ENCODE measurements at places on chromosomes 3 and 15.
A peak's percentile ranks its signal among the peaks of the same experiment; 100 is the strongest.

- no peak for DNase-seq
Measured at GRCh38 chr15:66908744-66909095, 156.7 kb upstream of the SMAD3 start.

DNA sequence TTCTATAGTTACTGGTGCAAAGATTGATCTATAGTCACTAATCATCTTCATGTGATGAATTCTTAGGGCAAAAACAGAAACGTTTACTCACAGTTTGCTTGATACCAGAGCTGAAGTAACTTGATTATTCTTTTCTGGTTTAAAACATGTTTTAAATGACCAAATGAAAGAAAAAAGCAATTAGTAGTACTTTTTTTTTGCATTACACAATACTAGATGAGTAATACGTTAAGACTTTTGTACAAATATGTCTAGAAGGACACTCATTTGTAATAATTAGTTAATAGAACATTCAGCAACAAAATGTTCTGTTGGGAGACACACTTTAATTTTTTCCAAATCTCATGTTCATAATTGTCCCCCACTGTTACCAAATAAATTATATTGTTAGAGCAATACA lies 523.2 kb downstream of the SOX2 start:
- no peak for DNase-seq

- DNase-seq, result no peak
Measured at GRCh38 chr3:128402319-128402718, 64.4 kb downstream of the DNAJB8 start.

DNA sequence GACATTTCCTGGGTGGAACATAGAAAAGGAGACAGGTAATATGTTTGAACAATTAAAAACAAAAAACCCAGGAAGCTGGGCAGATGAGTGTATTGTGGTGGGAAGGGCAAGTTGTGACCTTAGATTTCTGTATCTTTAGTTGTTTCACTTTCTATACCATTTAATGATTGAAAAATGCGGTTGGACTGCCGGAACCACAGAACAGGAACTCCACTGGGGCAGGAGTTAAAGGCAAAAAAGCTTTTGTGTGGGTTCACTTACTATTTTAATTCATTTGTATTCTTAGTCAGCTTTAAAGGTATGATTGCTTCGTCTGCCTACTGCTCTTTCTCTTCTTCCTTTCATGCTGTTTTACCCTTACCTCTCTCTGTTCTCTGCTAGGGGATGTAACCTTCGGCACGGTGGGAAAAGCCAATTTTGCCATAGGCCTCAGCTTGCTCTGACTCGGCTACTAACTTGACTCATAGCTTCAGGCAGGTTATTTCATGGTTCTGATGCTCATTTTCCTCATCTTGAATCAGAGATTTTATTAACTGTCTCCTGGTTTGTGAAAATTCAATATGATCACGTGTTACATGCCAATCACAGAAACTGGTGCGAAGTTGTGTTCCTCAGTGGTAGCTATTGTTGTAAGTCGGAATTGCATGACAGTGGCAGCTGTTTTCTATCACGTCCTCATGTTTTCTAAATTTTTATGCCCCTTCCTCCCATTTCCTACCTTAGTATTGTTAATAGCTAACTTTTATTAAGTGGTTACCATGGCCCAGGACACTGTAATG lies 1.6 kb upstream of the MCTP2 start:
- DNase-seq, result peak; percentile 52

DNA sequence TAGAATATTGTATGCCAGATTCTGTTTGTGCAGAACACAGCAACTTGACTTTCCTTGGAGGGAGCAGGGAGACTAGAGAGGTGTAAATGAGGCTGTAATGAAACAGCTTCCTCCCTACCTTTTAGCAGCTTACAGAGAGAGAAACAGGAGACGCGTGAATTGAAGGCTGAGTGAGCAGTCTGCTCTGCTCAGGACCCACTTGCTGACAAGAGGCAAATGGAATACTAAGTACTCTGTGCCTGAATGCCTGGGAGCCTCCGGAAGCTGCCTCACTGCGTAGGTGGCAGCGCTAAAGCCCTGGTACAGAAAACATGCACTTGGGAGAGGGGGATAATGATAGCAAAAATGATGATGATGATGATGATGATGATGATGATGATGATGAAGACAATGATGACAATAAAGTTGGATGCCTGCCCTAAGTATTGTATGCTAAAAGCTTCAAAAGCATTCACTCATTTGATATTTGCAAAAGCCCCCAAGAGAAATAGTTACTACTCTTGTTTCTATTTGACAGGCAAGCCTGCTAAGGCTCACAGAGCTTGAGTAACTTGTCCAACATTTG lies 548.9 kb downstream of the NTRK3 start:
- no peak for DNase-seq

- DNase-seq, result no peak
Measured at GRCh38 chr3:22994781-22995180, 208.3 kb upstream of the UBE2E2 start.

DNA sequence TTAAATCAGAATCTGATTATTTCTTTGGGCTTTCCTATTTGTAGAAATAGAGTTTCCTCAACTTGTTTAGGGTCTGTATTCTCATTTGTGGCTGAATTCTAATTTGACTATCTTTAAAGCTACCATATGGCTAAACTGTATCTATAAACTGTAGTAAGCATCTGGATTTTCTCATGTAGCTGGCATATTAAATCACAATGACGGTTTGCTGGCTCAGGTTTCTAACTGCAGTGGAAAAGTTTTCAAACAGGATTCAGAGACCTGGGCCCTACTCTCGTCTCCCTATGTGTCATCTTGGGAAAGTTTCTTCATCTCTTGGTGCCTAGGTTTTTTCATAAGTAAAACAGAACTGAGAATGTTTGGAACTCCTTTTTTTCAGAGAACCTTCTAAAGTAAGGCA lies 68.3 kb downstream of the GALK2 start:
- DNase-seq, result no peak

DNA sequence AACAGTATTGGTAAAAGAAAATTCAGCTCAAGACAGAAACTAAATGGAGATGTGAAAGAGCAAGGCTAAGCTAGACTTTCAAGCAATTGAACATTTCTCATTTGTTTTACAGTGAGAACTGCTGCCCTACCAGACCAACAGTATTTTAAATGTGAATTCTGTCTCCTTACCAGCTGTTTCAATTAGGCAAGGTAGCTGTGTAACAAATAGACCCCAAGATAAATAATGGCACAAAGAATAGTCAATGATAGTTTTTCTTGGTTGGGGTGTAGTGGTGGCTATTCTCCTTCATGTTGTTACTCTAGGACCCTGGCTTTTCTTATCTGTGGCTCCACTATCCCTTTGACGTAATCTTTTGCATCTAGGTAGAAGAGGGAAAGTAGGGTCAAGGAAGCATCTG lies 30.4 kb upstream of the THRB start:
- DNase-seq, result no peak

DNA sequence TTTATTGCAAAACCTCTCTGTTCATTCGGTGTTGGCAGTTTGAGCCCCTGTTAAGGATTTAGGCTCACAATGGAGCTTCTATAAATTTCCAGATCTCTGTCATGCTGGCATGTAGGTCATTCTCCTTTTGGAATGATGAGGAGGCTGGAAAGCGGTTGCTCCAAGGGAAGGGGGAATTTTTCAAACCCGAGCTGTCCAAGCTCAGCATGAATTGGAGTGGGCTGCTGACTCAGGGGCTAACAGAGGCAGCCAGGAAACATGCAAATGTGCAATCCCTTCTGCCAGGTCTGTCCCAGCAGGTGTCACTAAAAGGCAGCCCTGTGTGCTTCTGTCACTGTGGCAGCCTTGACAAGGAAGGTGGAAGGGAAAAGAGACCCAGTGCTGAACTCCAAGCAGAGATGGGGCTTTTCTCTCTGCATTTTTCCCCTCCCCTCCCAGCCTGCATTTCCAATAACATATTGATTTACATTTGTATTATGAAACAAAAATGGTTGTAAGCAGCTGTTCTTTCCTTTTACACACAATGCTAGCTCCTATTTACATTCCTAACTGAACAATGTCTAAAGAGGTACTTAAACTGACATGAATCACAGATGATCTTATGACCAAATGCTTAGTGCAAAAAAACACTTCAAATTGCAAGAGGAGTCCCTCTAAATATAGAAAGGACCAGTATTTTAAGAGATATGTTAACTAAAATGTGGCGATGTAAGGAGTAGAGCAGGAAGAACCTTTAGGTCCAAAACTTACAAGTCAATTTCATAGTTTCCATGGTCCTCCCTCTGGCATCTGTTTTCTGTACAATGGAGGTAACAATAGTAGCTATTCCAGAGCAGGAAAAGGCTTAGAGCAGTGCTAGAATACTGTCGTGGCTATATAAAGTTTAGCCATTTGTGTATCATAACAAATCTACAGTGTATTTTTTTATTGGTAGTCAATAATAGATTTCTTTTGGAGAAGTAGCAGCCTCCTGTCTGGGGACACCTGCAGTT lies 84.5 kb upstream of the ATP10A start:
- DNase-seq, result no peak

DNA sequence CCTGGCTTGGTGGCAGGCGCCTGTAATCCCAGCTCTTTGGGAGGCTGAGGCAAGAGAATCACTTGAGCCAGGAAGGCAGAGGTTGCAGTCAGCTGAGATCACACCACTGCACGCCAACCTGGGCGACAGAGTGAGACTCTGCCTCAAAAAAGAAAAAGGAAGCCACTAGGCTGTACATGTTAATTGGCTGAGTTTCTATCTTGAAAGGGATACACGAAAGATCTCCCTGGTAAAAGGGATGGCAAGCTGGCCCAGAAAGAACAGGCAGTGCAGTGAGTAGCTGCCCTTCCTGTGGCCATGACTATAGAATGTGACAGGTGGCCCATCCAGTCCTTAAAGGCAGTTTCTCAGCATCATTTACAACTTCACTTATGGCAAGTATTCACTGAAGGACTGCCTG lies 12.3 kb downstream of the LRIG1 start:
- no peak for DNase-seq

GRCh38 chr3:64766440-64766839 lies 78.6 kb upstream of the ADAMTS9 start:
- DNase-seq, result no peak

DNA sequence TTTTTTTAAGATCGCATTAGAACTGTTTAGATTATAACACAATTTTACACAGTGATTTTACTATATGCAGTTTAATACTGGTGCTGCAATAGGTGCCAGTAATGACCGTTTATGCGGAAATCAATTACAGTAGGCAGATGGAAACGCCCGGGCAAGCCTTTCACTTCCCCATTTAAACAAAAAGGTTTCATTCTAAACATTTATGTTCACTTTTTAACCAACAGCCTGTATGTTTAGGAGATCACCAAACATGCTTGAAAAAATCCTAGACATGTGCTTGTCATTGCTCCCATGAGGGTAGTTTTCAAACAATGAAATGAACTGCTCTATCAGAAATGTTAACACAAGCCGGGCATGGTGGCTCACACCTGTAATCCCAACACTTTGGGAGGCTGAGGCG lies 2.7 kb downstream of the BNIP2 start:
- no peak for DNase-seq

DNA sequence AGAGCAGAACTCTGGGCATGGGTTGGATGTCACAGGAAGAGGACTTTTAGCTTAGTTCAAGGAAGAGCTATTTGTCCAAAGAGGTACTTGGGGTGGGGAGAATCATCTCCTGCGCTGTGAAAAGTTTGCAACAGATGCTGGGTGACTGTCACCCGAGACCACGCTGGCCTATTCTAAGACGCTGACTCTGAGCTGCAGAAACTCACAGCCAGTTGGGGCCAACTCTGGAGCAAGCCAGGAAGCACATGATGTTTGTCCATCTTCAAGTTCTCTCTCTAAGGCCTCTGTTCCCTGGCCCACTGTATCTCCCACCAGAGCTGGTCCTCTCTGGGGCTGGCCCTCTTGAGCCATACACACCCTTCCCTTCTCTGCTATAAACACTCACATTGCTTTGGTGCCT lies 17.9 kb upstream of the CDCP1 start:
- no peak for DNase-seq

DNA sequence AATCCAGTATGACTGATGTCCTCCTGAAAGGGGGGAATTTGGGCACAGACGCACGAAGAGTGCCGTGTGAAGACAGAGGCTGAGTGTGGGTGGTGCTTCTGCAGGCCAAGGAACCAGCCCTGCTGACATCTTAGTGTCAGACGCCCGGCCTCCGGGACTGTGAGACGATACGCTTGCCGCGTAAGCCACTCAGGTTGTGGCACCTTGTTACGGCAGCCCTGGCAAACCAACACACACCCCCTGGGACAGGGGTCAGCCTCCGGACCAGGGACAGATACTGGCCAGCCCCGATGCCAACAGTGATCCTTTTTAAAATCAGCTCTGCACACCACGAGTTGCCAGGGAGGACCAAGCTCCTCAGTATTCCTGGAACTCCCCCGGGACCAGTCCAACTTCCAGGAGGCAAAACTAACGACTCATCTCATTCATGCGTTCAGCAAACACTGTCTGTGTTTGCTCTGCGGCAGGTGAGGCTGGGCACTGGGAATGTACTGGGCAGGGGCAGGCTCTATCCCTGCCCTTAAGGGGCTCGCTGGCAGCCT lies 21.2 kb upstream of the PIGZ start:
- DNase-seq, result no peak

GRCh38 chr3:104316118-104316517 lies 1050.6 kb upstream of the ALCAM start:
- no peak for DNase-seq

DNA sequence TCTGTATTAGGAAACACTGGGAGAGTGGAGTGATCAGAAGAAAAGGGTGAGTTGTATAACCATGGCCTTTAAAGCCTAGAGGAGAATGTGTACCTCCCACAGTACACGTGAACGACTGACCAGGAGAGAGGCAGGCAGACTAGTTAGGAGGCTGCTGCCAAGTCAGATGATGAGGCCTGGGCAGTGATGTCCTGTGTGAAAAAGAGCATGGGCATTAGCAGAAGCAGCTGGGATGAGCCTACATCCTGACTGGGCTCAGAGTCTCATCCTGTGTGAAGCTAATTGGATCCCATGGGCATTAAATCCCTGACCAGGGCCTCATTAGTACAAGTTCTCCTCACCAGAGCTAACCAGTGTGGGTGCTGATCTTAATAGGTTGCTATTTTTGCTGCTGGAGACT lies 89.1 kb upstream of the SLC2A2 start:
- DNase-seq, result no peak

GRCh38 chr3:196968233-196969133 lies at the start of gene PIGZ:
TSS of gene PIGZ (minus strand) at chr3:196968833. CDS start at chr3:196952031, 16,802 bp downstream.
- peak; percentile 34 for DNase-seq

DNA sequence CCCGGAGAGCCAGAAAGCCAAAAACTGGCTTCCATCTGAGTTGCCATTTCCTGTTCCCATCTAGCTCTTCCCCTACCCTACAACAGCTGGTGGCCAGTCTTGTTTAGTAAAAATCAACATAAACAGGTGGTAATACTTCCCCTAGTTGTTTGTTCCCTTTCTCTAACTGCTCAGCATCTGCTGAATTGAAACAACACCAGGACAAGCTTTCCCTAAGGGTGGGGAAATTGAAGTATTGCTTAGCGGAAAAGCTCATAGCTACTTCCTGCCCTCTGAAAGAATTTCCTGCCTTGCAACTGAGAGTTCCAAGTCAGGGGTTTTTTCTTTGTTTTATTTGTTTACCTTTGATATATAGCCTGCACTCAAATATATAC lies 66.8 kb downstream of the HMG20A start:
- no peak for DNase-seq

GRCh38 chr15:48775546-48775945 lies 35.3 kb downstream of the CEP152 start:
- DNase-seq, result no peak
